ENCODE measurements at places on chromosomes 7 and 10. TPM values are rescaled to one million over a fixed set of nuclear protein-coding genes. Genes with fewer than 3 reads are reported as not detected.
A peak's percentile ranks its signal among the peaks of the same experiment; 100 is the strongest.

GRCh38 chr7:55502124-55502857 lies 70.0 kb downstream of the VOPP1 start:
- no peak overlapping the region for H3K27ac ChIP-seq
- H3K27me3 ChIP-seq = no peaks in the 10 kb centered on the region
- no peak for DNase-seq

GRCh38 chr10:24723386-24723787 lies 300 bp downstream of the ARHGAP21 start:
- no peak overlapping the region for H3K27ac ChIP-seq
- peak; percentile 10 for DNase-seq
- H3K27me3 ChIP-seq = no peaks in the 10 kb centered on the region
- H3K4me1 ChIP-seq = peaks cover 29% of the 10 kb centered on the region
- no peaks in the 10 kb centered on the region for H3K36me3 ChIP-seq
- H3K4me3 ChIP-seq = no peak overlapping the region

The CABCOCO1 gene
- not detected for polyA plus RNA-seq

- peaks cover 43% of the 10 kb centered on the region for H3K36me3 ChIP-seq
- no peaks in the 10 kb centered on the region for H3K27me3 ChIP-seq
- H3K27ac ChIP-seq = no peak overlapping the region
- no peak for DNase-seq
Measured at GRCh38 chr7:21448974-21449373, 21.1 kb downstream of the SP4 start.

GRCh38 chr10:112723876-112724275 lies 226.2 kb upstream of the TCF7L2 start:
- H3K4me3 ChIP-seq = no peak overlapping the region
- DNase-seq = no peak
- H3K27ac ChIP-seq = no peak overlapping the region
- no peaks in the 10 kb centered on the region for H3K27me3 ChIP-seq
- no peaks in the 10 kb centered on the region for H3K36me3 ChIP-seq

GRCh38 chr10:17058093-17058492 lies 71.5 kb downstream of the CUBN start:
- no peak overlapping the region for H3K4me3 ChIP-seq
- H3K27me3 ChIP-seq = no peaks in the 10 kb centered on the region
- H3K36me3 ChIP-seq = no peaks in the 10 kb centered on the region
- no peak overlapping the region for H3K27ac ChIP-seq
- H3K4me1 ChIP-seq = no peaks in the 10 kb centered on the region

The CFAP69 gene
- polyA plus RNA-seq = not detected

The RAMP3 gene
- polyA plus RNA-seq = not detected

DNA sequence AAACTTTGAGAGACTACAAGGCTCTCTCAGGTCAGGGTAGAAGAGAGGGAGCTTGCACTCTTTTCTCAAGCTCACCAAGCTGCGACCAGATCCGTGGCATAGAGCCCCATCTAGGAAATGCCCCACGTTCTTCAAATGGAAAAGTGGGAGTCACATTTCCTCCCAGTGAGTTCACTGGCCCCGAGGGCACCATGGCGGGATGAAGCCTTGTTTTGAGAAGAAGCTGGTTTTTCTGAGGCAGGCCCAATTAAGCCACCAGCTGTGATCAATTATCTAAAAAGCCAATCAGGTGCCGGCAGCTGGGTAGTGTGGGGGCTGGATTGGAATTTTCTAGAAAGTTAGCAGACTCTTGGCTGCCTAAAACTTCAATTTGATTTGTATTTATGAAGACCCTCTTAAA lies 101.4 kb downstream of the ZNF365 start:
- no peaks in the 10 kb centered on the region for H3K36me3 ChIP-seq
- no peaks in the 10 kb centered on the region for H3K27me3 ChIP-seq
- H3K4me1 ChIP-seq = no peaks in the 10 kb centered on the region
- H3K27ac ChIP-seq = no peak overlapping the region
- DNase-seq = no peak

The MRLN gene
- polyA plus RNA-seq = not detected

The ZPBP gene
- polyA plus RNA-seq = not detected

DNA sequence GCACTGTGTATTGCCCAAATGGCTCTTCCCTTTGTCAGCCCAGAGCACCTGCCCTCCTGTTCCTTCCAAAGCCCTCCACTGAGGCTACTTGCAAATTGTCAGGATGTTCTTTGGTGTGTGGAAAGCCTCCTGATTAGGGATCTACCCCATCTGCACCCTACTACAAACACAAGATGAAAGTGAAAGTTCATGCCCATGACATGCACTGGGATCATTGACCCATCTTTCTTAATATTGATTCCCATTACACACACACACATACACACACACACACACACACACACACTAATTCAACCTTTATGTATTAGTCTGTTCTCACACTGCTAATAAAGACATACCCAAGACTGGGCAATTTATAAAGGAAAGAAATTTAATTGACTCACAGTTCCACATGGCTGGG lies 213.7 kb upstream of the IGFBP3 start:
- no peaks in the 10 kb centered on the region for H3K27me3 ChIP-seq
- DNase-seq = no peak
- H3K36me3 ChIP-seq = no peaks in the 10 kb centered on the region
- H3K27ac ChIP-seq = no peak overlapping the region
- H3K4me3 ChIP-seq = no peak overlapping the region

GRCh38 chr7:143015926-143016490 lies 10.9 kb downstream of the OR9A2 start:
- no peak overlapping the region for H3K27ac ChIP-seq
- H3K27me3 ChIP-seq = peaks cover 14% of the 10 kb centered on the region
- H3K36me3 ChIP-seq = no peaks in the 10 kb centered on the region
- H3K4me1 ChIP-seq = no peaks in the 10 kb centered on the region

GRCh38 chr7:137544453-137545058 lies 201.0 kb upstream of the PTN start:
- no peak for DNase-seq
- H3K27ac ChIP-seq = no peak overlapping the region

Measured in CD4-positive, CD25-positive, alpha-beta regulatory T cell (primary cell).